ENCODE measurements at places on chromosomes 12 and 14. TPM values are rescaled to one million over a fixed set of nuclear protein-coding genes. Genes with fewer than 3 reads are reported as not detected.

Gene KMT2D
- 28.6 TPM for total RNA-seq

Gene BEGAIN
- not detected for total RNA-seq

GRCh38 chr12:106073179-106073578 lies 65.6 kb downstream of the NUAK1 start:
- no peak for DNase-seq
- H3K27ac ChIP-seq, result no peak overlapping the region
- no peak overlapping the region for H3K4me3 ChIP-seq
- peaks cover 42% of the 10 kb centered on the region for H3K36me3 ChIP-seq

Gene FSCB
- not detected for total RNA-seq

GRCh38 chr14:67627519-67627918 lies 7.8 kb downstream of the ARG2 start:
- H3K4me3 ChIP-seq, result no peak overlapping the region
- peaks cover 8% of the 10 kb centered on the region for H3K4me1 ChIP-seq
- DNase-seq, result no peak
- no peaks in the 10 kb centered on the region for H3K27me3 ChIP-seq
- no peak overlapping the region for H3K27ac ChIP-seq

Gene NTF3
- total RNA-seq, result under 0.01 TPM

DNA sequence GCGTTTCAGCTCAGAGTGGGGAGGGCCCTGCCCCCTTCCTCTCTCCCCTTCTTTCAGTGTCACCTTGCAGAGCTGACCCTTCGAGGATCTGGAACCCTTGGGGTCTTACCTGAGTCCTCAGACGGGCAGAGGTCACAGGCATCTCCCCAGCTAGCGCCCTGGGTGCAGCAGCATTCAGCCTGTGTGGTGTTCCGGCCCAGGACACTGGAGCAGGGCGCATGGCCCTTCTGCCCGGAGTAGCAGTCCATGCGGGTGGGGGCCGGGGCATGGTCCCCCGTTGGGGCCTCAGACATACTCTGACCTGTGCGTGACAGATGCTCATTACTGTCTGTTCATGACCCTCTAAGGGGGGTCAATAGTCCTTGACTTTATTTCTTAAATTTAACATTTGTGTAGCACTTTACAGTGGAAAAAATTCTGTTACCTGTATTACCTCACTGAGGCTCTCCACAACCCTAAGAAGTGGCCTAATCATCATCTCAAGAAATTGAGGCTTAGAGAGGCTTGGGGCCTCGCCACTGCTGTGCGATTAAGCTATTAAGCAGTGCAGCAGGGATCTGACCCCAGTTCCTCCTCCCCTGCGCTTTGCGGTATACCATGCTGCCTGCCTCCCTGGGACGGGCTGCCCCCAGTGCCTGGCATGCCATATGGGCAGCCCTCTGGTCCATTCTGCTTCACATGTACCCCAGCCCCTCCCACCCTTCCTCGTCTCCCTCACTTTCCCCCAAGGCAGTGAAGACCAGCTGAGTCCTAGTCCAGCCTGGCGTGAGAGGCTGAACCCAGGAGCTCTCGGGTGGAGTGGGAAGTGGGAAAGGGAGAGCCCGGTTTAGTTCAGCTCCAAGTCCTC lies 11.5 kb downstream of the ISCA2 start:
- DNase-seq, result no peak
- H3K4me1 ChIP-seq, result peaks cover under 1% of the 10 kb centered on the region
- H3K27me3 ChIP-seq, result no peaks in the 10 kb centered on the region
- H3K36me3 ChIP-seq, result peaks cover 100% of the 10 kb centered on the region
- H3K27ac ChIP-seq, result no peak overlapping the region

DNA sequence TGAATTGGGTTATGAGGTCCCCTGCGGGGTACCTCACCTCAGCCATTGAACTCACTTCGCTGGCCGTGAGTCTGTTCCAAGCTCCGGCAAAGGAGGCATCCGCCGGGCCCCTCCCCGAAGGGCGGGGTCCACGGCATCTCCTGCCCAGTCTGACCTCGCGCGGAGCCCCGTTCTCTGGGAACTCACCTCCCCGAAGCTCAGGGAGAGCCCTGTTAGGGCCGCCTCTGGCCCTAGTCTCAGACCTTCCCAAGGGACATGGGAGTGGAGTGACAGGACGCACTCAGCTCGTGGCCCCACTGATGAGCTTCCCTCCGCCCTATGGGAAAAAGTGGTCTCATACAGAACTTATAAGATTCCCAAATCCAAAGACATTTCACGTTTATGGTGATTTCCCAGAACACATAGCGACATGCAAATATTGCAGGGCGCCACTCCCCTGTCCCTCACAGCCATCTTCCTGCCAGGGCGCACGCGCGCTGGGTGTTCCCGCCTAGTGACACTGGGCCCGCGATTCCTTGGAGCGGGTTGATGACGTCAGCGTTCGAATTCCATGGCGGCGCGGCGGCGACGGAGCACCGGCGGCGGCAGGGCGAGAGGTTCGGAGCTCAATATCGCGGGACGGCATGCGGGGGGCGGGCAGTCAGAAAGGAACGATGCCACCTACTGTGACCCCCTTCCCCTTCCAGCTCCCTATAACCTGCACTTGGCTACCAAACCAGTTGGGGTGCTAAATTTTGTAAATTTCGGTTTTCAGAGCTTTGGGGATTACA lies at the start of gene PARP2:
Gene PARP2, plus strand, starts transcription at position 544 of the 770 bp plus-strand sequence. Its CDS starts 7 bp downstream, at position 551.
- peaks cover 19% of the 10 kb centered on the region for H3K36me3 ChIP-seq
- no peaks in the 10 kb centered on the region for H3K27me3 ChIP-seq
- H3K4me1 ChIP-seq, result peaks cover 5% of the 10 kb centered on the region
- peak within 1 kb of the TSS; percentile 93 for H3K27ac ChIP-seq
- peak within 1 kb of the TSS; percentile 87 for H3K4me3 ChIP-seq

Gene JKAMP
- total RNA-seq, result 94.9 TPM
